ENCODE measurements at places on chromosomes 3 and 15. TPM values are rescaled to one million over a fixed set of nuclear protein-coding genes. Genes with fewer than 3 reads are reported as not detected.

The RTP1 gene
- total RNA-seq, result not detected

DNA sequence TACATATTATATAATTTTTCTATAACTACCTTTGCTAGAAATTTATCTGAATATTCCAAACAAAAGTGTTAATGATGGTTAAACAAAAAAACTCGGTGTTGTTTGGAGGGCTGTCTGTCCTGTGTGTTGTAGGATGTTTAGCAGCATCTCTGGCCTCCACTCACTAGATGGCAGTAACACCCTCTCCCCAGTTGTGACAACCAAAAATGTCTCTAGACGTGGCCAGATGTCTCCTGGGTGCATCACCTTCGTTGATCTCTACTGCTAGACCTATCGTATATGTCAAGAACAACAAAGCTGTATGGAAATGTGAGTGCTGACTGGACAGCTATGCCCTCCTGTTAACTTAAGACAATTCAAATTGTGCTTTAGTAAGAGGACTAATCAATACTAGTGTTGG lies 14.1 kb downstream of the ANKRD34C start:
- no peaks in the 10 kb centered on the region for H3K36me3 ChIP-seq
- DNase-seq, result no peak
- H3K27me3 ChIP-seq, result peaks cover 4% of the 10 kb centered on the region
- no peaks in the 10 kb centered on the region for H3K4me1 ChIP-seq

The NR2C2 gene
- 57.5 TPM for total RNA-seq

The CAMK2N2 gene
- 14.8 TPM for total RNA-seq

DNA sequence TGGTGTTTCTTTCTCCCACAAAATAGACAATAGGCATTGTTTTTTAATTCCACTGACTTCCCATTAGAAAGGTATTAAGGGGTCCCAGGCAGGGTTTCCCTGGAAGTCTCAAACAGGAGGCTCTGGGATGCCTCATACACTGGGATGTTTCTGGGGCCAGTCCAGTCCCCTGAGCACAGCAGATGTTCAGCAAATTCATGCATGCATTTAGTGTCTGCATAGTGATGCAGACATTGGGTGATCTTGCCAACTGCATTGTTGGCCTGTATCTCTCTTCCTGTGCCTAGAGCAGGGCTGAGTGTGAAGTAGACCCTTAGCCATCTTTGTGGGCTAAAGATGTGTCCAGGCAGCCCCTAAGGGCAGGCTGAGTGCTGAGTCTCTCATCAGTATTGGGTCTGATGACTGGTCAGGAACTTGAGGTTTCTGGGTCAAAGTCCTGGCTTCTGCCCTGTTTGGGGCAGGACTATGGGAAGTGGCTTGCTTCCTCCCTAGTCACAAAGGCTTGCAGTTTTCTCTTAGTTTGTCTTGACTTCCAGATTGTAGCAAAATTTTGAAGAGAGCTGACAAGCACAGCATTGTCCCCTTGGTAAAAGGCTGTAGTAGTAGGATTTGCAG lies 56.5 kb downstream of the BSN start:
- no peak overlapping the region for H3K4me3 ChIP-seq
- no peak overlapping the region for H3K27ac ChIP-seq
- peaks cover 25% of the 10 kb centered on the region for H3K4me1 ChIP-seq
- peaks cover 11% of the 10 kb centered on the region for H3K36me3 ChIP-seq
- H3K27me3 ChIP-seq, result no peaks in the 10 kb centered on the region

Measured in glutamatergic neuron (in vitro differentiated cells).